Choroid plexus epithelial cell (primary cell): ENCODE measurements at places on chromosomes 1 and 21.

- no peak for DNase-seq
Observed at GRCh38 chr1:228335406-228336307, 71.0 kb downstream of the TRIM11 start.

DNA sequence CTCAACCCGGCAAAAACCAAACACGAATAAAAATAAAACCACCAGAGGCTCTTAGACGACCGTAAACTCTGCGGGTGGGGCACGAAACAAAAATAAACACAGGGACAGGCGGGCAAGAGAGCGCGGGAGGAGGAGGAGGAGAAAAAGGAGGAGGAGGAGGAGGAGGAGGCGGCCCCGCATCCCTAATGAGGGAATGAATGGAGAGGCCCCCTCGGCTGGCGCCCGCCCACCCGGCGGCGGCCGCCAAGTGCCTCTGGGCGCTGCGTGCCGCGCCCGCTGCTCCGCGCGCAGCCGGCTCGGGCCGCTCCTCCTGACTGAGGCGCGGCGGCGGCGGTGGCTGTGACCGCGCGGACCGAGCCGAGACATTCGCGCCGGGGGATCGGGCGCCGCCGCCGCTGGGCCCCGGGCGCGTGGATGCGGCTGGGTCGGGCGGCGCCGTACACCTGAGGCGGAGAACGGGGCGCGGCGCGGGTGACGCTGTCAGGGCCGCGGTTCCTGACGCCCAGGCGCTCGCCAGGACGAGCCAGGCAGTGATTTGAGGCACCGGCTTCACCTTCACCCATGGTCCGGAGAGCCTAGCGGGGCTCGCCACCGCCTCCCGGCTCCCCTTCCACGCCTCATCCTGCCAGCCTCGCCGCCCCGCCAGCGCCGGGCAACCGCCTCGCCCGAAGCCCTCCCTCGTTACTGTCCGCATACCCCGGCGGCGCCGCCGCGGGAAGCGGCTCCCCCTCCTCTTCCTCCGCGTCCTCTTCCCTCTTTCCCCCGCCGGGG lies at the start of gene MARK1:
MARK1 (plus strand) TSS at position 229 of the 771 bp plus-strand sequence. CDS start 687 bp downstream, outside the sequence.
- DNase-seq: peak; percentile 13

DNA sequence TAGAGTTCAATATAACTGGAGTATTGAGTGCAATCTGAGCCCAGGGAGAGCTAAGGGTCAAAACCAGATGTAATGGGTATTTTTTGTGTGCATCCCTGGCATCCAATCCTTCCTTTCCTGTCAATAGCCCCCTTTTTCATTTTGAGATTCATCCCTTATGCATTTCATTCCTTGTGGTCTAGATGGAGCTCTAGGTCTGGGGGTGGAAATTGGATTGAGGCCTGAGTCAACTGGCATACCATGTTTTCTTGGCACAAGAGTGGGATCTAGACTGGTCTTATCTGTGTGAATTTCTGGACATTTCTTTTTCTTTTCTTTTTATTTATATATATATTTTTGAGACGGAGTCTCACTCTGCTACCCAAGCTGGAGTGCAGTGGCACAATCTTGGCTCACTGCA lies 67.3 kb upstream of the RAB3GAP2 start:
- no peak for DNase-seq

DNA sequence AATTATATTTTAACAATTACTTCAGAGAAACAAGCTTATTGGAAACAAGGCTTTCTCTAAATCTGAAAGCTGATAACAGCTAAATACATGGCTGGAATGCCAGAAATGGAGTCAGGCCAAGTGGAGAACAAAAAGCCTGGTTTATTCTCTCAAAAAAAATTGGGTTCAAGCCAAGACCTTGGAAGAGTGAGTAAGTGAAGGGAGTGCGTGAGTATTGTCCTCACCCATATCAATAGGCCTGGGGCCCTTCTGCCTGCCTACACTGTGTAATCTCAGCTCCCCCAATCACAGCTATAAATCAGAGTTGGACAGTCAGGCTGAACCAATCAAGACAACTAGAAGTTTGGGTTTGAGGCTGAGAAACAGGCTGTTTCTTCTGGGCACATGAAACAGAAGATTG lies 7.4 kb downstream of the KYAT3 start:
- peak; percentile 92 for DNase-seq

GRCh38 chr21:36210779-36211659 lies 54.4 kb downstream of the DOP1B start:
- peak; percentile 11 for DNase-seq

GRCh38 chr1:228861832-228862180 lies 126.5 kb downstream of the RHOU start:
- peak; percentile 30 for DNase-seq

- peak; percentile 60 for DNase-seq
Observed at GRCh38 chr1:115142616-115143015, 53.3 kb upstream of the TSPAN2 start.

GRCh38 chr1:19496527-19496874 lies 11.2 kb upstream of the CAPZB start:
- DNase-seq: no peak

DNA sequence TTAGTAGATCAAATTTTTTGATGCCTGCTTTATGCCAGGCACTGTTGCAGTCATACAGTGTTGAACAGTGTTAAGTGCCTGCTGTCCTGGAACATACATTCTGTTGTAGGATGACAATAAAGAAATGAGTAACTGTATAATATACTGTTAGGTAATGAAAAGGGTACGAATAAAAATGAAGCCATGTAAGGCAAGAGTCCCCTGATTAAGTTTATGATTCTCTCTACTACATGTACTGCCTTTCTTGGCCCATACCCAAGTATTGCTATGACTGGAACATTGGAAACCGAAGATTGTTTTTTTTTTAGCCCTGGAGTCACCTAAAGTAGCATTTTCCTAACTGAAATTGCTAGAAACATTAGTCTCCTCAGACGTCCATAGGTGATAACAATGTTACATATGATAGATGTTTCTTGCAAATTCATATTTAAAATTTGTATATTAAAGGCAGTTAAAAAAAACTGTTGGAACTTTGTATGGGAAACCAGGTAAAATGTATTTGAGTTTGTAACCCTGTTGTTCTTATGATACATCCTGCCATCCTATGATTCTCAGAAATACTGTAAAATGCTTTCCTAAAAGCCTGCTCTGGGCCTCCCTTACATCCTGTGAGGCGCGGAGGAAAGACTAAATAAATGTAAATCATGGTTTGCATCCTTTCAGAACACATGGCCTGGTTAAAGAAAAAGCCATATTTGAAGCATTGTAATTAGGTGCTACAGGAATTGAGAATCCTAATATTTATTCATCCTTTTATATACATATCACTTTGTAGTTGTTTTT lies 5.8 kb downstream of the ATP5PB start:
- peak; percentile 35 for DNase-seq
